T-helper 1 cell treated with Interleukin-12 subunit alpha and Interleukin-12 subunit beta and Interleukin-4 antibody, amounts not matched to agents 30 ng/mL and 1 ng/mL, for 36 hours (primary cell): ENCODE measurements at places on chromosomes 11 and 22. TPM values are rescaled to one million over a fixed set of nuclear protein-coding genes. Genes with fewer than 3 reads are reported as not detected.

CCDC88B gene
- total RNA-seq, result 188 and 191 TPM in 2 replicates

C11orf86 gene
- not detected in 2 replicates for total RNA-seq

OOSP4A gene
- total RNA-seq, result not detected in 2 replicates

CALCB gene
- 1.7 and 1.8 TPM in 2 replicates for total RNA-seq

SYT9 gene
- not detected in 2 replicates for total RNA-seq

TP53AIP1 gene
- not detected in 2 replicates for total RNA-seq

CSNK2A3 gene
- total RNA-seq, result 0.80 and 1.1 TPM in 2 replicates

CCDC89 gene
- 1.4 and 2.0 TPM in 2 replicates for total RNA-seq

MYRF gene
- 0.83 and 1.3 TPM in 2 replicates for total RNA-seq

MALAT1 gene
- total RNA-seq, result 8,633 and 8,695 TPM in 2 replicates
